NCI-H1930 (cell line): ENCODE measurements at places on chromosomes 16 and 17.

DNA sequence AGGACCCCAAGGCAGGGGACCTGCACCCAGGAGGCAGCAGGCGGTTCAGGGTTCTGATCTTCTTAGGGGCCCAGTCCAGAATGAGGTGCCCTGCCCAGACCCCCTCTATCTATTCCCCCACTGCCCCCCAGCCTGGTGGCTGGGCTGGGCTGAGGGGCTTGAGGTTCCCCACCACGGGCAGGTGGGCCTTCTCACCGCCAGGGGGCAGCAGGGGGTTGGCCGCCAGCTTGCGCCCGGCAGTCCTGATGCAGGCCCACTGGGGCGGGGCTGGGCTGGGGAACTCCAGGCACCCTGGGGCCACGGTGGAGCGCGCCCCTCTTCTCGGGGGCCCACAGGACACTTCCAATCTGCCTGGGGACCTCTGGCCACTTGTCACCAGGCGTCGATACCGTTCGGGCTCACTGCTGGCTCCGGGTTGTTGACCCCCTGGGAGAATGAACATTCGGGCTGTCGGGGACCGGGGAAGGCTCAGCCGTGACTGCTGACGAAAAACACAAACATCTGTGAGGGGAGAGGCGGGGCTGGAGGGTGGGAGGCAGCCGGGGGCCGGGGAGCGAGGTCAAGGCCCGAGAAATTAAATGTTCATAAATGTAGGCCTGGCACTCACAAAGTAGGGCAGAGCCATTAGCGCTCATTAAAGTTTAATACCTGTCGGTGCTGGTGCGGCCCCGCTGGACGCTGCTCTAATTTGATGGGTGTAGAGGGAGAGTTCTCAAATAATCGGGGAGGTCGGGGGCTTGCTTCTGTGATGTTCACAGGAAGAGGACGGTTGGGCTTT is 219.3 kb upstream of the GSE1 start:
- no peak for DNase-seq

- no peak for DNase-seq
Observed at GRCh38 chr16:27781195-27781524, 231.2 kb downstream of the KATNIP start.

DNA sequence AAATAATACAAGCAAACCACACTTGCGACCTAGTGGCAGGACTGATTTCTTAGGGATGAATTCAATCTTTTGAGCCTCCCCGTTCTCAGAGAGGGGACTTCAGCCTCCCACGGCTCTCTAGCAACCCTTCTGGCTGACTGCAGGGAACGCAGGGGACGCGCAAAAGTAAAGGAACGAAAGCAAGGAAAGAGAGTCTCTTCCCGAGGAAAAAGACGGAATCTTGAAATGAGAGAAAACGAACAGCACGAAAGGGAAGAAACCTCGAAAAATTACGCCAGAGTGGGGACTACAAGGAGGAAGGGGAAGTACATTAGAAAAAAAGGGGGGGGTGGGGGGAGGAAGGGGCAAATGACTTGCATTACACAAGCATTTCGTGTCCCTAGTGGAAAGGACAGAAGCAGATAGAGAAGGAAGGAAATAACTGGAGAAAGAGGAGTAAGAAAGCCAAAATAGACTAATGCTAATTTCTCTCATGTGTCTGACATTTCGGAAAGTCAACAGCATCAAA is 1.2 kb downstream of the GRB2 start:
- peak; percentile 44 for DNase-seq

- DNase-seq, result no peak
Observed at GRCh38 chr16:86631444-86631843, 53.1 kb downstream of the FOXL1 start.

GRCh38 chr16:84868829-84869472 is 49.2 kb downstream of the CRISPLD2 start:
- no peak for DNase-seq

GRCh38 chr16:84790301-84790700 is 29.5 kb upstream of the CRISPLD2 start:
- DNase-seq, result no peak

- no peak for DNase-seq
Observed at GRCh38 chr17:72726936-72727335, 365.6 kb downstream of the SLC39A11 start.

GRCh38 chr16:1197237-1197866 is 27.7 kb downstream of the TPSG1 start:
- DNase-seq, result no peak
